ENCODE measurements at places on chromosomes 16 and 17.

DNA sequence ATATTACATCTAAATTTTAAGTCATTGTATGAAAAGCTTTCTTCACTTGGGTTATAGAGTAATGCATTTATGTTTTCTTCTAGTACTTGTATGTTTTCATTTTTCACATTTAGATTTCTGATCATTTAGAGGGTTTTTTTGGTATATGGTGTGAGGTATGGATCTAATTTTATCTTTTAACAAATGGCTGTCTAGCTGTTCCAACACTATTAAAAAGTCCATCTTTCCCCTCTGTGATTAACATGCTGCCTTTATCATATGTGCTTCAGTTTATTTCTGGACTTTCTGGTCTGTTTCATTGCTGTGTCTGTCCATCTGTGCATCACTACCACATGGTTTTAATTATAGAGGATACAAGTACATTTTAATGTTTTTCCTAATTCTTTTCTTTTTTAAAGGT is 163.8 kb downstream of the MYO1D start:
- DNase-seq: no peak

DNA sequence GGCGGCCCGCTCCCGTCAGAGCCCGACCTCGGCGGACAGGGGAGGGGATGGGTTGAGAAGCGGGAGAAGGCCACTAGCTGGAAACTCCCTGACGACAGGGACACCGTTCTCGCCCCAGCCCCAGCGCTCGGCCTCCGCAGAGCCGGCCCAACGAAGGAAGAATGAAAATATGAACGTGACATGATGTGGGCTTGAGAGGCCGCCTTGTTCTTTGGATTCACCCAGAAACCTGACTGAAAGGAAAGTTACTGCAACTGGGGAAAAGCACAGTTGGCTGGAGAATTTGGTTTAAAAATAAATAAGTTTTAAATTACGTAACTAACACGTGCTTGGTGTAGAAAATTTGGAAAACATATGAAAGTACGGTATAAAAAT is 21.1 kb downstream of the NPTX1 start:
- no peak for DNase-seq

DNA sequence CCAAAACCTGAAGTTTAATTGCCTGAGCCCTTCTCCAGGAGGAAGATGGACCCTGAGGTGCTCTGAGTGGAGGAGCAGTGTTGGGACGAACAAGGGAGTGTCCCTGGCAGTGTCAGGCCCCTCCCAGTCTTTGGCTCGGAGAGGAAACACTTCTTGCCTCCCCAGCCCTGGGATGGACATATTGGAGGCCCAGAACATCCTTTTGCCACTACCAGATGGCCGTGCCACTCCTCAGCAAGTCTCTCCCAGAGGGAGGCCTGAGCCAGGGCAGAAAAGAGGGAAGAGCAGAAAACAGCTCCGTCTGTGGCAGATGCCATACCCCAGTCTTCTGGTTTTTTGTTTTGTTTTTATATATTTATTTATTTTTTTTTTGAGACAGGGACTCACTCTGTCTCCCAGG is 91.5 kb upstream of the CRHR1 start:
- DNase-seq: no peak

DNA sequence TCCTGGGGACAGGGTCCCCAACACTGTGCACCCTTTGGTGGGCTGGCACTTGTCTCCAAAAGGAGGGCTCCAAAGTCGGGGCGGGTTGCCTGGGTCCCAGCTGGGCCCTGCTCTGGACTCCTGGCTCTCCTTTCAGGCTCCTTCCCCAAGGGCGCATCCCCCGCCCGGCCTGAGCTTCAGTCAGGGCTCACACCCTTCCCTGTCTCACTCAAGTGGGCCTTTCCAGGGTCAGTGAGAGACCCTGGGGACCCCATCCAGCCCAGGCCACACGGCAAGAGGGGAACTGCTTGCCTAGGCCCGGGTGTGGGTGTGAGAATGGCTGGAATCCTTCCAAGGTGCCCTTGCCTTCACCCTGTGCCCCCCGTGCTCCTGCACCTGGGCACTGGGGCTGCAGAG is 41.8 kb upstream of the SLC38A10 start:
- no peak for DNase-seq

GRCh38 chr17:29514792-29515191 is 52.0 kb downstream of the ABHD15 start:
- DNase-seq: no peak

DNA sequence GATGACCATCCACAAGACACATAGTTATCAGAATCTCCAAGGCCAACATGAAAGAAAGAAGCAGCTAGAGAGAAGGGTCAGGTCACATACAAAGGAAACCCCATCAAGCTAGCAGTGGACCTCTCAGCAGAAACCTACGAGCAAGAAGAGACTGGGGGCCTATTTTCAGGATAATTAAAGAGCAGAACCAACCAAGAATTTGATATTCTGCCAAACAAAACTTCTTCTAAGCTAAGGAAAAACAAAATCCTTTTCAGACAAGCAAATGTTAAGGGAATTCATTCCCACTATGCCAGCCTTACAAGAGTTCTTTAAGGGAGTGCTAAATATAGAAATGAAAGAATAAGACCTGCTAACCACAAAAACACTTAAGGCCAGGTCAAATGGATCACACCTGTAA is 47.8 kb downstream of the ITFG1 start:
- DNase-seq: no peak

- no peak for DNase-seq
Measured at GRCh38 chr16:46817961-46818360, 13.0 kb downstream of the C16orf87 start.

- DNase-seq: no peak
Measured at GRCh38 chr17:41486809-41487530, 2.7 kb downstream of the KRT36 start.

DNA sequence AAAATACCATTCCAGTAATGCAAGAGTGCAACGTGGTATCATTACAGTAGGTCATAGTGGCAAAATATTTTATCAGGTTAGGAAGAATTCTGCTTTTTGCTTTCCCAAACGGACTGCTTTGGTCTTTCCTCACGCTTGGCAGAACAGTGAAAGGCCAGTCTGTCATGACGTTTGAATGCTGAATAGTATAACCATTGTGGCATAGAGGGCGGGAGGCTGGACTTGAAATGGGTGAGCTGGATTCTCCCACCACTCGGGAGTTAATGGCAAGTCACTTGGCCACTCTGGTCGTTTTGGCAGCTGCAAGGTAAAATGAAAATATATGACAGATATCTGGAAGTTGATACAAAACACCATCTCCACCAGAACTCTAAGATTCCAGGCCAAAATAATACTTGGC is 391.2 kb downstream of the MAF start:
- DNase-seq: no peak

GRCh38 chr17:77565166-77565565 is 393.3 kb upstream of the TNRC6C start:
- no peak for DNase-seq

DNA sequence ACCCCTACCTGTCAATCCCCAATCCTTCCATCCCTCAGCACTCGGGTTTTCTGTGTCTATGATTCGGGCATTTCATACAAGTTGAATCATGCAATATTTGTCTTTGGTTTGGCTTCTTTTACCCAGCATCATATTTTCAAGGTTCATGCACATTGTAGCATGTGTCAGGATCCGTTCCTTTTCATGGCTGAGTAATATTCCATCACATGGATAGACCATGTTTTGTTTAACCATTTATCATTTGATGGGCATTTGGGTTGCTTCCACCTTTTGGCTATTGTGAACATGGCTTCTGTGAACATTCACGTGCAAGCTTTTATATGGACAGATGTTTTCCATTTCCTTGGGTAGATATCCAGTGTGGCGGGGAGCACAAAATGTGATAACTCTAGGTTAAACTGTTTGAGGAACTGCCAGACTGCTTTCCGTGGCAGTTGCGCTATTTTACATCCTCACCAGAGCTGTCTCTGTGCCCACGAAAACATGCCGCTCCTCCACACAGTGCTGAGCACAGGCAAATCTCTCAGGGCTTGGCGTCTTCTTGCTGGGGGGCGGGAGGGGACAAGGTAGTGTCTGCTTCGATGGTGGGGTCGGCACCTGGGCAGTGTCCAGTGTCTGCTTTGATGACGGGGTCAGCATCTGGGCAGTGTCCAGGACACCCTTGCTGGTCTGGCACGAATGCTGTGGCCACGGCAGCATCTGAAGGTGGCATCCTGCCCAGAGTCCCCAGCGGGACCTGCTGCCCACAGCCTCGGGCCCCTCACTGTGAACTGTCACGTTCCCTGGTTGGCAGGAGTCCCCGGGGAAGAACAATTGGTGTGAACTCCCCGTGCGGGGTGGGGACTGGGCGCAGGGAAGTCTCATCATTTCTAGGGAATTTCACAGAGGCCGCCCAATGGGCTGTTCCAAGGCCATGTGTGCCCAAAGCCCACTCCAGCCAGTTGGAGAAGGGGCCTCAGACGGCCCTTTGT is 32.4 kb upstream of the JPH3 start:
- DNase-seq: no peak

GRCh38 chr17:44768505-44769142 is 9.8 kb downstream of the ADAM11 start:
- DNase-seq: no peak

- DNase-seq: no peak
Measured at GRCh38 chr16:931626-932500, 38.9 kb downstream of the LMF1 start.

DNA sequence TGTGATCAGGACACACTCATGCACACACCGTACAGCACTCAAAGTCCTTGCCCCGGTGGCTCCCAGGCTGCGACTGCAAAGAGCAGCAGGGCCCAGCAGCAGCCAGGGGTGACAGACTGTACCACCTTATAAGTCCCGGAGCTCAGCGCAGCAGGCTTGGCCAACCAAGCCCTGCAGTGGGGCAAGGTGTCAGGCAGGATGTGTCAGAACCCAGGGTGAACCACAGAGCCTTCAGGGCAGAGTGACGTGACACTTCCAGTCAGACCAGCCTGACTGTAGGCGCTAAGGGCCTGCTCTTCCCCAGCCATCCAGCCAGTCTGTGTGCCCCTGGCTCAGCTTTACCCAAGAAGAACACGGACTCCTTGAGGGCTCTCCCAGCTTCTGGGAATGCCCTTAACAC is 204.1 kb downstream of the COPRS start:
- no peak for DNase-seq

GRCh38 chr17:43412166-43412565 is 13.4 kb downstream of the ARL4D start:
- no peak for DNase-seq

- no peak for DNase-seq
Measured at GRCh38 chr17:79997011-79997660, 38.5 kb downstream of the TBC1D16 start.

DNA sequence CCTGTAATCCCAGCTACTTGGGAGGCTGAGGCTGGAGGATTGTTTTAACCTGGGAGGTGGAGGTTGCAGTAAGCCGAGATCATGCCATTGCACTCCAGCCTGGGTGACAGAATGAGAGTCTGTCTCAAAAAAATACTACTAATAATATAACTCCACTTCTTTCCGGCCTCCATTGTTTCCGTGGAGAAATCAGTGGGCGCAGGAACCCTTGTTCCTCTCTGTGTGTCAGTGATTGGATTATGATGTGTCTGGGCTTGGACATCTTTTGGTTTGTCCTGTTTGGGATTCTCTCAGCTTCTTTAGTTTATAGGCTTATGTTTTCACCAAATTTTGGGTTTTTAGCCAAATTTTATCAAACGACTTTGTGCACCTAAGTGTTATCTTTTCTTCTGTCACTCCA is 36.8 kb downstream of the ACSF3 start:
- no peak for DNase-seq

DNA sequence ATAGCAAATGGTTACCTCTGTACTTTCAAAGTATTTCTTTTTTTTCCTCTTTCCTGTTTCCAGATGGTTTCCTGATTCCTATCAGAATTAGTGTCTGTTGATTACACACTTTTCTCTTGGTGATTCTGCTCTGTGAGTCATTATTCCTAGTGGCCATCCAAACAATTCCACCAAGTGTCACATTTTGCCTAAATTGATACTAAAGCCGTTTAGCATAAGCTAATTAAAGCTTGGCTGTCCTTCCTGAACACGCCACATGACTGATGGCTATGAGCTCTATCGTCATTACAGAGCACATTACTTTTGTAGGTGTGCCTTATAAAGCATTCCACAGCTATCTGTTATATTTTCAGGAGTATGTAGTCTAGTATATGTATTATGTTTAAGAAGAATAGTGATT is 671.2 kb downstream of the CDH8 start:
- no peak for DNase-seq

GRCh38 chr17:58577696-58578095 is 63.3 kb upstream of the MTMR4 start:
- DNase-seq: peak; percentile 42

DNA sequence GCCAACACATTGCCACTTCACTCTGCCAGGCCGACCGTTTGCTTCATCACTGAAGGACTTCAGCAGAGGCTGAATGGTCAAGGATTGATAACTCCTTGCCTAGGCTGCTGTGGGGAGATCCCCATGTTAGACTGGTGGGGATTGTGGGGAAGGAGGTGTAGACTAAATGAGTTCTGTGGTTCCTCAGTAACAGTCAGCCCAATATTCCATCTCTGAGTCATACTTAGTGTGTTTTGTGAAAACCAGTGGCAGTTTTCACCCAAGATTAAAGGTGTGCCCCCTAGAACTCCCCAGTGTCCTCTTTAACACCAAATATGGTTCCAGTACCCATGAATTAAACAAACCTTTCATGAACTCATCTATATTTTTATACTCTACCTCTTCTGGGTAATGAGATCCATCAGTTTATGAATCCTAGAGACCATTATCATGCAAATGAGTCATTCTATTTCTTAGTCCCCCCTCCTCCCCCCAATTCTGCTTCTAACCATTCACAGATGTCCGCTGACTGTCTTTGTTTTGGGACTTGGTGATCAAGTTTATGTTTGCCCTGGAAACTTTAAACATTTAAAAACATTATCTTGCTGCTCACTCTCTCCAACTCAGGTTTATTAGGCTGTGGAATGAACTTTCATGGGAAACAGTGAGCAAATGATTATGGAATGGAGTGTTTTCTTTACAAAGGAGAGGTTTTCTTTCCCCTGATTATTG is 66.8 kb upstream of the GAS7 start:
- DNase-seq: no peak

DNA sequence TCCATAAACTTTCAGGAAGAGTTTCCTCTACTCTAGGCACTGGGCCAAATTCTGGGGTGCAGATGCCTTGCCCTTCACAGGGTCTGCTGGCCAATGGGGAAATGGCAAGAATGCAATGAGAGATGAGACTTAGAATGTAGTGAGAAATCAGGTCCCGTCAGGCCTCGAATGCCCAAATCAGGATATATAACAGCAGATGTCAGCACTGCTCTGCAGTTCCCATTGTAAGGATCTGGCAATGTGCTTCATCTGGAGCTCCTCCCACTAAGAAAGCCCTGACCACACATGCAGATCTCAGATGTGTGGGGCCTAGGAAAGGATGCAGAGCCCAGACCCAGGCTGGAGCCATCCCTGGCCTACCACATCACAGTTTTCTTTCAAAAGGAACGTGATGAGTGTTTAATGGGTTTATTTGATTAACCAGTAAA is 13.9 kb upstream of the LPCAT2 start:
- DNase-seq: no peak

- no peak for DNase-seq
Measured at GRCh38 chr16:11280616-11281522, at the start of gene PRM1. PRM1 (minus strand) TSS chr16:11281330; CDS start chr16:11281238, 92 bp downstream.

GRCh38 chr17:2002767-2003329 is 22.3 kb downstream of the RTN4RL1 start:
- no peak for DNase-seq

- peak; percentile 1 for DNase-seq
Measured at GRCh38 chr17:11608396-11608795, 10.1 kb downstream of the DNAH9 start.

All from NCI-H510A treated with DMSO at 0.1 percent for 48 hours (cell line).